ENCODE measurements at places on chromosomes 1 and 21.

DNA sequence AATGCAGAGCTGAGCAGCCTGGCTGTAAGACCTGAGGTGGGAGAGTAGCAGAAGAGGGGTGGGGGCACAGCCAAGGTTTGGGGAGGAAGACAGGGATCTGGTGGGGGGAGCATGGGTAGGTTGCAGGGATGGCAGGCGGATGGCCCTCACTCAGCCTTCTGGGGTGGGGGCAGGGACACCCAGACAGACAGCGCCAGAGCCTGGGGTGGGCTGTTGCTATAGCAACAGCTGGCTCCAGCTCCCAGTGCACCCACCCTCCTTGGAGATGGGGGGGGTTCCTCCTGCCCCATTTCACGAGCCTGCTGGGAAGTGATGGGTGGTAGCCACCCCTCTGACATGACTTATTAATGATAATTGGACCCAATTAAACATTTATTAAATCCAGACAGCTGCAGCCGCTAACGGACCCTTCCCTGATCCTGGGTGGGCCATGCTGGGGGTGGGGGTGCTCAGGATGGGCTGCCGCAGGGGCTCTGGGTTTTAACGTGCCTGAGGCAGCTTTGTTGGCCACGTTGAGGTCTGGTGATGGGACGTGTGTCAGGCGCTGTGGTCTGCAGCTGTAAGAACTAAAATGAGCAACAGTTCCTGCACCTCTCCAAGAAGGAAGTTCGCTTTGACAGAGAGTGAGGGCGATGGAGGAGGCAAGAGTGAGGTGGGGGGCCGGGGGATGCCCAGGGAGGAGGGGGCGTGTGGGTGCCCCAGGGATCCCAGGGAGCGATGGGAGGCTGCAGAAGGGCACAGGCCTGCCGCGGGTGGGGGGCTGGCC is 19.4 kb downstream of the AGRN start:
- DNase-seq = peak; percentile 29

DNA sequence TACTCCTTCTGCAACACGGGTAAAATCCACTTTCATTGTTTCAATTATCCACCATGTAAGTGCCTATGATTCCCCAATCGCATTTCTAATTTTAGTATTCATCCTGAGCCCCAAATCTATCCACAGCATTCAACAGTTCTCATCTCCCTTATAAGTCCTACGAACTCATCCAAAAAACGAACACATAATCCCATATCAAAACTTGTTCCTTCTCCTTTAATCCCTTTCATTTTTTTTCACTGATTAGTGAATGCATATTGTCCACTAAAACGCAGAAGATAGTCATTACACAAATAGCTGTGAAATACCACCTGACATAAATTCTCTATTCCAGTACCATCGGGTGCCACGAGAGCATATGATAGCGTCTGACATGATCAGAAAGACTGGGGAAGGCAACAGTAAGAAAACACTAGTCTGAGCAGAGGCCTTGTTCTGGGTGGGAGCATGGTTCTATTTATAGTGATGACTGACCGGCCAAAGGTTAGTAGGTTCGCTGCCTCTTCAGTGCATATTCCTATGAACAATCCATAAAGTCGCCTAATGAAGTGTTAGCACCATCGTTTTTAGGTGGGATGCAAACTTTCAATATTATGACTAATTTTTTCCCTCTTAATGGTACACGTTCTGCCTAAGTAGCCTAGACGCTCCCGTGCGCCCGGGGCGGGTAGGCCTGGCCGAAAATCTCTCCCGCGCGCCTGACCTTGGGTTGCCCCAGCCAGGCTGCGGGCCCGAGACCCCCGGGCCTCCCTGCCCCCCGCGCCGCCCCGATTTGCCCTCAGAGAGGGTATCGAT is 648 bp downstream of the ATP5PF start:
- peak; percentile 33 for DNase-seq

DNA sequence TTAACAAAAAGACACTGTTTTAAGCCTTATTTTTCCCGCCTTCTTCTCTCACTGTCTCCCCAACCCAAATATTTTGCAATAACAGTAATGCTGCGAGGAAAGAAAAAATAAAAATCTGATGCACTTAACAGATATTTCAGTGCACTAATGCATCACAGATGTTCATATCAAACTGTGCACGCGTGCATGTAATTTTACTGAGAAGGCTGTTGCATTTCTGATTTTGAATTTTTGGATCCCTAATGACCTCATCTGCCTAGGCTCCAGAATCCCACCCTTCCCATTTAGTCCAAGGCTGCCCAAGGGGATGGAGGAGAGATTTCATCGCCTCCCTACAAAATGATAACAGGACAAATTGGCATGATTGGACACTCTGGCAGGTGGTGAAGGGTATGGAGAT is 5.5 kb downstream of the TRABD2B start:
- DNase-seq = no peak

GRCh38 chr1:235683653-235684052 is 34.1 kb upstream of the GNG4 start:
- no peak for DNase-seq

GRCh38 chr1:19338323-19338762 is 26.2 kb downstream of the SLC66A1 start:
- no peak for DNase-seq

GRCh38 chr1:40621821-40622450 is 43.5 kb downstream of the RIMS3 start:
- no peak for DNase-seq

DNA sequence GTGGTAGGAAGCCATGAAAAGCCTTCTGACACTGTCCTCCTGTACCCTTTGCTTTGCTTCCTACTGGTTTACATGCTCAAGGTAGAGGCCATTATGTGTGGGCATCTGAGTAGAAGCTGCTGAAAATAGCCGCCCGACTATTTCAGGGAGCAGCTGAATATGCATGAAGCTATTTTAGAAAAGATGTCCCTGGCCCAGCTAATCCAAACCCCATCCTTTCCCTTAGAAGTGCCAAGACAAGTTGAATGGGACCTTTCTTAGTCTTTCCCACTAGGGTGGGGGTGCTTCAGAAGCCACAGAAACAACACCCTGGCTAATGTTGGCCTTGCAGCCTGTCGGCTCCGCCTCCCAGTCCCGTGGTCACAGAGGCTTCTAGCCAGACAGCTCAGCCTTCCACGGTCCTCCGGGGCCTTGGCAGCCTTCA is 205.1 kb upstream of the EDN2 start:
- no peak for DNase-seq

Data from Kasumi-1 (cell line).